ENCODE measurements at places on chromosomes 7 and 10.

- DNase-seq = no peak
Observed at GRCh38 chr10:1116696-1117280, 60.6 kb downstream of the WDR37 start.

GRCh38 chr10:14389981-14390590 lies 59.4 kb upstream of the FRMD4A start:
- DNase-seq = no peak

DNA sequence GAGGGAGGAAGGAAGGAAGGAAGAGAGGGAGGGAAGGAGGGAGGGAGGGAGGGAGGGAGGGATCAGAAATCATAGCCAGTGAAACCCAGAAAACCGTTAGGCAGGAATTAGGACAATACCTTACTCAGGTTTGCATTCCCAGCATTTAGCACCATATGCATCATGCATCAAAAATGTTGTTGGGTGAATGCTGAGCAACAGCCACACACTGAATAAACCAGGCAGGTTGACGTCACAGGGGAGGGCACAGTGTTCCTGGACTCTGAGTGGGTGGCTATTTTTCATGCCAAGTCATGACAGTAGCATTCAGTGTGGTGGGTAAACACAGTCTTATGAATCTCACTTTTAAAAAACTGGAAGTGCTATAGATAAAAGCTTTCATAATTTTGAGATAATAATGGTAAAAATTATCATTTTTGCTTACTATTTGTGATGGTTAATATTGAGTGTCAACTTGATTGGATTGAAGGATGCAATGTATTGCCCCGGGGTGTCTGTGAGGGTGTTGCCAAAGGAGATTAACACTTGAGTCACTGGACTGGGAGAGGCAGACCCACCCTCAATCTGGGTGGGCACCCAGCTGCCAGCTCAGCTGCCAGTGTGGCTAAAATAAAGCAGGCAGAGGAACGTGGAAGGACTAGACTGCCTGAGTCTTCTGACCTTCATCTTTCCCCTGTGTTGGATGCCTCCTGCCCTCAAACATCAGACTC lies 199.1 kb upstream of the PRKCQ start:
- no peak for DNase-seq

DNA sequence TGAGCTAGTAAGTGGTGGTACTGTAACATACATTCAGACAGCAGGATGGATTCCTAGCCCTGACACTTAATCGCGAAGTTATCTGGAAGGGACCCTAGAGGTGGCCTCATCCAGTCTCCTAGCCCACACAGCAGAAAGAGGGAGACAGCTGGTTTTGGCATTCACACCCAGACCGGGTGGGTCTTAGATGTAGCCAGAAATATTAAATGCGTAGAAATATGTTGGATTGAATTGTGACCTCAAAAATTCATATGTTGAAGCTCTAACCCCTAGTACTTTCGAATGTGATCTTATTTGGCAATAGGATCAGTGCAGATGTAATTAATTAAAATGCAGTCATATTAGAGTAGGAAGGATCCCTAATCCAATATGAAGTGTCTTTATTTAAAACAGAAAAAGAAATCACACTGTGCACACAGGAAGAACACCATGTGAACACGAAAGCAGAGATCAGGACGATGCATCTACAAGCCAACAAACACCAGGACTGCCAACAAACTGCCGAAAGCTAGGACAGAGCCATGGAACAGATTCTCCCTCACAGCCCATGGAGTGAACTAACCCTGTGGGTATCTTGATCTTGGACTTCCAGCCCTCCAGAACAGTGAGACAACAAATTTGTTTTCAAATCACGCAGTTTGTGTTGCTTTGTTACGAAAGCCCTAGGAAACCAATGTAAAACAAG lies 2.9 kb upstream of the XPNPEP1 start:
- DNase-seq = no peak

DNA sequence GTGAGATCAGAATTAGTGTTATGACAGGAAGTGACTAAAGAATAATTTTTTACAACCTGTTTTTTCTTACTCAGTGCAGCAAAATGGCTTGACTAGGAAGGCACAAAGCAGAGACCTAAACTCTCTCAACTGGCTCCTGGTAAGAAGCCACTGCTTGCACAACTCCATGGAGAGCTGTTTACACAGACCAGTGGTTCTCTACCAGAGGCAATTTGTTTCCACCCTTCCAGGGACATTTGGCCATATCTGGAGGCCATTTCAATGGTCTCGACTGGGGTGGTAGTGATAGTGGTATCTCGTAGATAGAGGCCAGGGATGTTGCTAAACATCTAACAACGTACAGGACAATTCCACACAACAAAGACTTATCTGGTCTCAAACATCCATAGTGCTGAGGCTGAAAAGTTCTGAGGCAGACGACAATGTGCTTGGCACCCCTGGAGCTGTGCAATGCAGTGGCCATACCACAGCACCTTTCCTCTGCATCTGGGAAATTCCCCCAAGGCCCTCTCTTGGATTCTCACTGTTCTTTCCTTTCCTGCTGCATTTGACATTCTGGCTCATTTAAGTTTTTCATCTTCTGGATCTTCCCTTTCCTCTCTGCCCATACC lies 105.4 kb upstream of the LAMB4 start:
- no peak for DNase-seq

- no peak for DNase-seq
Observed at GRCh38 chr7:20283385-20283784, 47.3 kb upstream of the ITGB8 start.

GRCh38 chr7:2966466-2967078 lies 77.1 kb downstream of the CARD11 start:
- DNase-seq = no peak

GRCh38 chr7:133662830-133663229 lies 410.0 kb downstream of the EXOC4 start:
- no peak for DNase-seq

- no peak for DNase-seq
Observed at GRCh38 chr7:98670186-98670585, 53.1 kb downstream of the NPTX2 start.

- no peak for DNase-seq
Observed at GRCh38 chr7:30880125-30880720, 31.4 kb upstream of the AQP1 start.

DNA sequence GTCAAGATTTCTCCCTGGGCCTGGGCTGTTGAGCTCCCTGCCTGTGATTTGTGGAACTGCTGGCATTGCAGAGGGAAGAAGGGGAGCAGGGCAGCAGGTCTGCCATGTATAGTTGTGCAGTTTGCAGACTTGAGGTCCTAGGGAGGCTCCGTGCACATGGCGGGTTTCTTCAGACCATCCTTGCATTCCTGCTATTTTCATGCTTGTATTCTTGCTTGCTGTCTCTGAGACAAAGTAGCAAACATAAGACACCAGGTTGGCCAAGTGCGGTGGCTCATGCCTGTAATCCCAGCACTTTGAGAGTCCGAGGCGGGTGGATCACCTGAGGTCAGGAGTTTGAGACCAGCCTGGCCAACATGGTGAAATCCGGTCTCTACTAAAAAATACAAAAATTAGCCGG lies 61.1 kb downstream of the NPTX2 start:
- DNase-seq = no peak

DNA sequence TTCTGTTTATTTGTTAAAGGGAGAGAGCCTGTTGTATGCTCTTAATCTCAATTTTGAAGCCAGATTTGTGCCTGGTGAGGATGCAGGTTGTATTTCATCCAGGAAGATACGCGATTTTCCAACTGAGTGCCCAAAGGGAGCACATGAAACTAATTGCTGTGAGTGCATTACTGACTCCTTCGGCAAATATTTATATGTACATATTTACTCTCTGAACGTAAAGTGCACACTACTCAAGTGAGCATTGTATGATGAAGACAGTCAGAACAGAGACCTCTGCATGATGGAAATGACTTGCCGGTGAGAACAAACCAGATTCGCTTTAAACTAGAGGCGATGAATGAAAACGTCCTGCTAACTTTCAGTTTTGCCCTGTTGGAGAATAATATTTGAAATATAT lies 130.1 kb downstream of the MALRD1 start:
- DNase-seq = no peak

Data from midbrain (tissue), 1 donor.